ENCODE measurements at places on chromosomes 7 and 10.

GRCh38 chr10:112244197-112244596, 39.0 kb upstream of the TECTB start:
- DNase-seq = no peak

GRCh38 chr10:131429942-131430341, 118.4 kb upstream of the TCERG1L start:
- no peak for DNase-seq

GRCh38 chr10:21292763-21293517, 232.5 kb downstream of the SKIDA1 start:
- peak; percentile 84 for DNase-seq

DNA sequence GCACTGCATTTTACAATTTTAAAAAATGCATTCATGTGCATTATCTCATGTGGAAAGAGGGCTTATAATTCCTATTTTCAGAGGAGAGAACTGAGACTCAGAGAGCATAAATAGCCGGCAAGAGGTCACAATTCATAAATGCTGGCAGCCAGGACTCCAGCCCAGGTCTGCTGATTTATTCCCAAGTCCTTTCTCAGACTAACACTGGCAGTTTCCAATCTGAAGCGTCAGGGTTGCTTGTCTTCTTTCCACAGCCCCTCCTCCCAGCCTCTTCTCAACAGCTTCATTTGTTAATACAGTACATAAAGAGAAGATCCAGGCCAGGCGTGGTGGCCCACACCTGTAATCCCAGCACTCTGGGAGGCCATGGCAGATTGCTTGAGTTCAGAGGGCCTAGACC, 108.9 kb downstream of the PARD3 start:
- no peak for DNase-seq

DNA sequence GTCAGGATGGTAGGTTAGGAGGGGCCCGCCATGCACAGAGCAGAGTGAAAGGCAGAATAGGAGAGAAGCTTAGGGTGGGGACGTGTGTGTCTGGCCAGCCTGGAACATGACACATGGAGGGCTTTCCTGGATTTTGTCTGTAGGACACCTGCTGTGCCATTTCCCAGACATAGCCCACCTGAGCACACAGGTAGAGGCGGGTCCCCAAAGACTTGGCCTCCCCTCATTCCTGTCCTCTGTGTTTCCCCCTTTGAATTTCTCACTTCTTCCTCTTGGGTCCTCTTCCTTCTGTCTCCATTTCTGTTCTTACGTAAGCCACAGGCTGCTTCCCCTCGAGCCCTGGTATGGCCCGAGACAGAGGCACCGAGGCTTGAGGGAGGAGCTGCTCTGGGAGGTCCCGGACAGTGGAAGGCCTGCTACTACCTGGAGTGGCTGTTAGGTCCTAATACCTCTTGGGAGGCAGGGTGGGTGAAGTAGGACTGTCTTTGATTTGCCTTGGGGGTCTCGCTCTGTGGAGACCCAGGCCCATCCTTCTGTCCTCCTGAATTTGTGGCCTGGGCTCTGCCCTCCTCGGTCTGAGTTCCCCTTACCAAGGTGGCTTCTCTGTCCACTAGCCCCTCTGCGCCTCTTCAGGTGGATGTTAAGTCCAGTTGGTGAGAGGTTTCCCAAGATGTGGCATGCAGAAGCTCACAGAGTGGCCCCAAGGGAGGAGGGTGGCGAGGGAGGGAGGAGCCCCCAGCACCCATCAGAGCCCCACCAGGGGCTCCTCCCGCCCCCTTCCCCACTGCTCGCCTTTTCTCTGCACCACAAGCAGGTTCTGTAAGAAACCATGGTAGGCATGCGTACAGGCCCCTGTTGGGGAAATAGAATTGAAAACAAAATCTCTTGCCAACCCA, 5.5 kb downstream of the ZNF775 start:
- DNase-seq = no peak

DNA sequence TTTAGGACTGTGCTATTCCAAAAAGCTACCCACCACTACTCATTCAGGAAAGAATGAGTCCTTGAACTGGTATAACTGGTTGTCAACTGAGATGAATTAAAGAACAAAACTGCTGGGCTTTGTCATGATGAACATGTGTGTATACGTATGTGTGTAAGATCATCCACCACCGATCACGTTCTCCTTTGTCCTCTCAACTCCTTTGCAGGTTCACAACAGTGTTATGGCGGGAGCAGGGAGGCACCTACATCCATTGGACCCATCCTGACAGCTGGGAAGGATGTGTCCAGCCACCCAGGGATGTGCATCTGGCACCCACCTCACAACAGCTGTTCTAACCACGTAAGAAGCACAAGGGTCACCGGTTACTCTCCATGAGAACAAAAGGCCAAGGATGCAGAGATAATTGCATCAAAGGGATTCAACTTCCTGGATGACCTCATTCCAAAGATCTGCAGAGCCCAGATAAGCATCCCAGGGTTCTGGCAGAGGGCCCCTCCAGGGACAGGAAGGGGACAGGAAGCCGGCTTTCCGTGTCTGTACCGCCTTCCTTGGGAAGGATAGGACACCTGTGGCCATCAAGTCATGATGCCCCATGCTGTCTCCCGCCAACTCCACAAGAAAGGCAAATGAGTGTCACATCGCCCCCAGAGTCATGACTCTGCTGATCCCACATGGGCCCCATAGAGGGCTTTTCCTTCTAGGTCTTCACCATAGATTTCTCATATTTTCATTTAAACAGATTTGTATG, 66.1 kb downstream of the STEAP1B start:
- peak; percentile 40 for DNase-seq

- DNase-seq = no peak
Observed at GRCh38 chr7:64884085-64884912, 18.8 kb upstream of the ZNF273 start.

- DNase-seq = no peak
Observed at GRCh38 chr10:101771380-101771779, 4.5 kb downstream of the FGF8 start.

DNA sequence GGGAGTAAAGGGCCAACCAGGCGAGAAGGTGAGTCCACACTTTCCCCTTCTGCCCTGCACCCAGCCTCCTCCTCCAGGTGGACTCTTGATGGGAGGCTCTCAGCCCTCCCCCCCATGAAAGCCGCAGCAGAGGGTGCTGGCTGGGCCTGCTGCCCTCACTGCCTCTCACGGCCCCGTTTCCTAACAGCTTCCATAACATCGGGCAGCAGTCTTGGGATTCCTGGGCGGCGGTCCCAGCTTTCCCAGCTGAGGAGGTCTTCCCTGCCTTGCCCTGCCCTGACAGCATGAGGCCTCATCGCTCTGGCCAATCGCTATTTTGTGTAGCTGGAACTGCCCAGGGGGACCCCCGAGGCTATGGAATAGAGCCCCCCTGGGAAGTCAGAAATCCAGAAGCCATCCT, 76.3 kb downstream of the COL13A1 start:
- DNase-seq = peak; percentile 77

- DNase-seq = no peak
Observed at GRCh38 chr10:71615538-71616329, 103.8 kb downstream of the C10orf105 start.

GRCh38 chr10:52997007-52997406, 224.4 kb upstream of the MBL2 start:
- DNase-seq = no peak

GRCh38 chr7:25575634-25576033, 347.3 kb upstream of the NPVF start:
- DNase-seq = no peak

DNA sequence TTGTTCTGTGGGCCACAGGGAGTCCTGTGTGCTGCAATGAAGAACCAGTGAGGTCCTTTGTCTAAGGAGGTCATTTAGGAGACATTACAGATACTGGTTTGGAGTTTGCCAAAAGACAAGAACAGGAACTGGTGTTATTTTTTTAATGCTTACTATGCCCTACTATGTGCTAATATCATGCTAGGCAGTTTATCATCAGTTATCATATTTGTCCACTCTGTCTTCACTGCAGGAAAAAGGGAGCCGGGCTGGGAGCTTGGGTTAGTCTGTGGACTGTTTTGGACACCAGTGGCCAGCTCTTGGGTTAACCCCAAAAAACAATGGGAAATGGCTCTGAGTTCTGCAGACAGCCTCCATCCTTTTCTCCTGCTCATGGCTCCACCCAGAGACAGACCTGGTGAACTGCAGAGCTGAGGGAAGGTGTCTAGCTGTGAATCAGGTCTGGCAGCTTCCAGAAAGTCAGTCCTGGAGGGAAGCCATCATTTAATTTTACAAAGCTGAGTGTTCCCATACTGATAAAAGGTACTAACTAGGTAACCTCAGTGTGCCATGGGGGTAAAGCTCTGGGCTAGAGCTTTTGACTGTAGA, 101.2 kb upstream of the ZNF746 start:
- DNase-seq = no peak

All from left hindlimb (tissue), 1 donor.